Activated CD4-positive, alpha-beta T cell treated with anti-CD3 and anti-CD28 coated beads for 48 hours (primary cell): ENCODE measurements at places on chromosomes 11 and 22.

- no peak for DNase-seq
Measured at GRCh38 chr11:76291576-76292526, 85.5 kb upstream of the WNT11 start.

GRCh38 chr22:43535741-43536140, 123.9 kb downstream of the MPPED1 start:
- DNase-seq: no peak

DNA sequence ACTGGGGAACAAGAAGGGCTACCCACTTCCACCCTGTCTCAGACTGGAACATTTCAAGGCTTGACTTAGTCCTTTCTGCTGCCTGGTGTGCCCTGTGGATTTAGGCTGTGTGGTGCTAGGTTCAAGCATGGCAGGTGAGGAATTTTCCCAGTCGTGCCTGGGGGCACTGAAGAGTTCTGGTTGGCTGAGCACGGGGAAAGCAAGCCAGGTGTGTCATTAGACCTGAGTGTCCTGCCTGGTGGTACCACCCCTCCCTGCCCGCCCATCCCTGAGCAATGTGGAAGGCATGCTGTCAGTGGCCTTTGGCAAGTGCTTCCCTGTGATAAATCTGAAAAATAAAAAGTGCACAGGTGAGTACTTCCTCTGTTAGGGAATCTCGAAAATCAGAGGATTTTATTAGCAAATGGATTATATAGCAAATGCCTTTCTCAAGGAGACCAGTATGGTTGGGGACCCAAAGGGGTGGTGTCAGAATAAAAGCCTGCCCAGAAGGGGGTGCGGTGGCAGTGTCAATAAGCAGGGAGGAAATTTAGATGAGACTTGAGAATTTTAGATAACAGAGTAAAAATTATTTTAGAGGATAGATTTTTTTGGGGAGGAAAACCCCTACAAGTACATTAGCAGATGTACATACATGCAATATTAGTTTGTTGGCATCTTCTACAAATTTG, 22.8 kb downstream of the TEAD1 start:
- DNase-seq: no peak

GRCh38 chr11:98040061-98040808, 980.5 kb upstream of the CNTN5 start:
- no peak for DNase-seq

- no peak for DNase-seq
Measured at GRCh38 chr11:95095858-95096587, 6.4 kb downstream of the ENDOD1 start.

GRCh38 chr11:113942256-113942655, 32.7 kb upstream of the HTR3A start:
- no peak for DNase-seq

DNA sequence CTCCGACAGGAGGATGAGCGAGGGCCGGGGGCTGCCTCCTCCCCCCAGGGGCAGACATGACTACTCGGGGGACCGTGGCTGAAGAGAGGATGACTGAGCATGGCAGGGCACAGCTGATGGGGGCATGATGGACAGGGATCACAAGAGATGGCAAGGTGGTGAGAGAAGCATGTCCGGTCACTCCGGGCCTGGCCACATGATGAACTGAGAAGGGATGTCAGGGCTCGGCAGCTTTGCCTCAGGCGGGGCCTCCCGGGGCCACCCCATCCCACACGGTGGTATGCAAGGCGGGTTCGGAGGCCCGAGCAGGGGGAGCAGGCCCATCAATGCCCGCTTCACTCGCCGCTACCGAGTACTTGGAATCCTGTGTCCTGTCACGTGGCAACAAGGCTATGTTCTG, 36.6 kb upstream of the UBASH3B start:
- no peak for DNase-seq

- peak; percentile 56 for DNase-seq
Measured at GRCh38 chr11:12109591-12110196, 696 bp upstream of the MICAL2 start.

DNA sequence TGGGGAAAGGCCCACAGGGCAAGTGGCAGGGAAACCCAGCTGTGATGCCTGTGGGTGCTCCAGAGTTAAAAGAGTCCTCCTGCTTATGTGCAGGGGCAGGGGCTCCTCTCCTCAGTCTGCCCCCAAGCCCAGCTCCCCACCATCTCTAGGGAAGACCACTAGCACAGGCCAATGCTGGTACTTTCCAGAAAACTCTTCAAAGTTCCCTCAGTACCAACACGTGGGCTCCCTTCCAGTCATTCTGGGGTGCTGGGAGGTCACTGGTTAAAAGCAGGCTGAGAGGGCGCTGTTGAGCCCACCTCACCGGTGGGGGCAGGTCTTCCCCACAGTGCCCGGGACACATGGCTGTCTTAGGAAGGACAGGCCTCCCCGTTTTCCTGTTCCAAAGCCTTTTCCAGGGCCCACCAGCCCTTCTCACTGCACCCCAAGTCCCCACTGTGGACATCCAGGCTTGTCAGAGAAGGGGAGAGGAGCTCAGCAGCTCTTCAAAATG, 154.6 kb downstream of the TRIM29 start:
- DNase-seq: no peak

- no peak for DNase-seq
Measured at GRCh38 chr22:43482318-43482625, 70.5 kb downstream of the MPPED1 start.

- no peak for DNase-seq
Measured at GRCh38 chr11:115890500-115890899, 386.3 kb upstream of the CADM1 start.

GRCh38 chr22:19759427-19760057, 1.0 kb upstream of the TBX1 start:
- no peak for DNase-seq

DNA sequence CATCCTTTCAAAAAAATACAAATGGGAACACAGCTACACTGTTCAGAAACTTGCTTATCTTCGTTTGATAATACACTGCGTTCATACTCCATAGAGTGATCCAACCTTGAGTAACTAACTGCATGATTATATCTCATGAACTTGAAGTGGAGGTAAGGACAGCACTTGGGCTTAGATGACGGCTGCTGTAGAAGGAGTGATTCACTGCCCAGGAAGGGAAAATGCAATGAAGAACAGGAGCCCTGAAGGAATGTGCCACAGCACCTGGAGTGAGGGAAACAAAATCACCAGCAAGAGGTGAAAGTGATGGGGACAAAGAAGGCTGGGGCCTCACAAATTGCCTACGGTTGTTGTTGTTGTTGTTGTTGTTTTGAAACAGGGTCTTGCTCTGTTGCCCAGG, 44.1 kb upstream of the SC5D start:
- no peak for DNase-seq

DNA sequence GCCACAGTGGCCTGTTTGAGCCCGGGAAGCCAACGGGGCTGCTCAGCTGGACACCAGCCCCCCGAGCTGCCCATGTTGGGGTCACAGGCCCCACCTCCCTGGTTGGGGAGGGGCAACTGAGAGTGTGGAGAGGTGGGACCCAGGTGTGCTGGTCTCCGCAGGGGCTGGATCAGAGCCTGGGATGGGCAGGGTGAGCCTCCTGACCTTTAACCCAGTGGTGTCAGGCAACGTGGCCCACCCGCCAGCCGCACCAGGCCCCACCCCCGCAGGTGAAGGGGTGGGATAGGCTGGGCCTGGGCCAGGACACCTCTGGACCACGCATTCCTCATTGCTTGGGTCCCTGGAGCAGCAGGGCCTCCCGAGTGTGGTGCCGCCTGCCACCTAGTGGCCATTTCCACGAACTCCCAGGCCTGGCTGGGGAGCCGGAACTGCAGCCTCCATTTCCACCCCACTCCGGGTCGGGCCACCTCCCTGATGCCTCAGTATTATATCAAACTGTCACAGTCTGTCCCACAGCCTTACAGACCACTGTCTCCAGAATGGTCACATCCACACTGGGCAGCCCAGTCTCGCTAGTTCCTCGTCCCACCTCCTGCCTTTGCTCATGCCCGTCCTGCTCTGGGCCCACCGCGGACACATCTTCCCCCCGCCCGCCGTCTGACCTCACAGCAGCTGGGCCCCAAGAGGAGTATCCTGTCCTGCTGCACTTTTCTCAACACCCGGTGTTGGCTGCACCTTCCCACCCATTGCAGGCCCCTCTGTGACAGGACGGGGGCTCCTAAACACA, 13.3 kb upstream of the PPP6R3 start:
- DNase-seq: peak; percentile 85

GRCh38 chr11:70205766-70206165, 2.7 kb downstream of the FADD start:
- no peak for DNase-seq

- peak; percentile 68 for DNase-seq
Measured at GRCh38 chr22:40196628-40197360, 19.1 kb downstream of the TNRC6B start.

DNA sequence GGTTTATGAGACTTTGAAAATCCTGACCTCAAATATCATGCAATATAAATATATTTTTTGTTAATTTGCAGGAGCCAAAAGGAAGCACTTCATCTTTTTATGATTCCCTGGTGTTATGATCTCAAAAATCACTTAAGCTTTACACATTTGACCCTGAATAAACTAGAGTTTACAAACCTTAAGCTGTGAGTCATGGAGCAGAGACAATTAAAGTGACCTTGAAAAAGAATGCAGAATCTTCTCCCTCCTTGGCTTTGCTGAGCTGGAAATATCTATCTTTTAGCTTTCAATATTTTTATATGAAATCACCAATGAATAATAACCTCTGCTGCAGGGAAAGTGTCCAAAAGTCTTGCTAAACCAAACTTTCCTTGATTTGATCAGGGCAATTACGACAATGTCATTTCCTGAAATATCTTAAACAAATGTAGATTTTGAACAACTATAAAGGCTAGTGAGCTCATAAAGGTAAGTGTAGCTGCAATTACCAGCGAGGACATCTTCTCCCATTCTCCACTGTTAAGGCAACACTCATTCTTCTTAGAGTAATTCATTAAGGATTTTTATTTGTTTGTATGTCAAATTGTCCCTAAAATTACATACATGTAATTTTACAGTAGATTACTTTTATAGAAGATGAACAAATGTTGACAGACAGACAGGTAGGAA, 747.0 kb upstream of the LUZP2 start:
- no peak for DNase-seq

DNA sequence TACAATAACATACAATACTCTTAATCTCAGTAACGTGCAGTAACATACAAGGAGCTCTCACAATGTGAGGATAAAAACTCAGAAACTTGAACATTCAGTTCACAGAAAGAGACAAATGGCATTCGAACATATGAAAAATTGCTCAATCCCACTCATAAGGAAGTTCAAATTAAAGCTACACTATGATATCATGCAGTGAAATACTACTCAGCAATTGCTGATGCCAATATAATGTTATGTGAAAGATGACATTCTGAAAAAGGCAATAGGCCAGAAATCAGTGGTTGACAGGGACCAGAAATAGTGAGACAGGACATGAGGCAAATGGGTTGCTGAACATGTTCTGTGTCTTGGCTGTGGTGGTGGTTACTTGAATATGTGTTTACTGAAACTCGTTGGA, 33.7 kb upstream of the PITPNB start:
- DNase-seq: no peak

- DNase-seq: no peak
Measured at GRCh38 chr11:1276041-1276790, 33.2 kb downstream of the TOLLIP start.

GRCh38 chr11:117473481-117474091, 145.9 kb downstream of the CEP164 start:
- no peak for DNase-seq

GRCh38 chr11:76835928-76836612, 24.6 kb upstream of the ACER3 start:
- no peak for DNase-seq

DNA sequence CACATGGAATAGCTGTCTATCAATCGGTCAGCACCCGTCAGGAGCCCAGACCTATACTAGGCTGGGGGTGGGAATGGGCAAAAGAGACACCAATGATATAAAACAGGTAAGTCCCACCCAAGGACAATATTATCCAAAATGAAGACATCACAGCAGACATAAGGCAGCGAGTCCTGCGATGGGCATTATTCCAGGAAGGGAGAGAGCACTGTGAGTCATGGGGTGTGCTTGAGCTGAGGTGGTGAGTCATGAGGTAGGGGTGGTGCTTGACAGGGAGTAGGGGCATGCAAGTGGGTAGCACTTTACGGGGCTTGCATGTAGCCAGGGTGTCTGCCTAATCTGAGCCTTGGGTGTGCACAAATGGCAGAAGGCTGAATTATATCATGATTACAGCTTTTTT, 605.0 kb upstream of the CADM1 start:
- no peak for DNase-seq

DNA sequence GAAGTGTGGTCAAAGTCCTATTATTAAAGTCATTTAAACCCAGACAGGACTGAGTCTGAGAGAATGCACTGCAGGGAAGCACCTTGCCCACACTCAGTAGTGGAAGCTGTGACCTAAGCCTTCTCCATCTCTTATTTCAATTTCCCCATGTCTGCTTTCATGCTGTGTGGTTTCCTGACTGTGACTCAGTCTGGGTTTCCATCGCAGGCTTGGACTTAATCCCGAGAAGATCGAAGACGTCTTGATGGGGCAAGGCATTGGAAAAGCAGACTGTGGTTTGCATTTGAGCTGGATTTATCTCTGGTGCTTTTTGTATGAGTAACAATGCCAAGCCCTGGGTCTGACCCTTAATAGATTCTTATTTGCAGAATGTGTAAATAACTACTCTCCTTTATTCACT, 238.9 kb downstream of the NTM start:
- DNase-seq: no peak

DNA sequence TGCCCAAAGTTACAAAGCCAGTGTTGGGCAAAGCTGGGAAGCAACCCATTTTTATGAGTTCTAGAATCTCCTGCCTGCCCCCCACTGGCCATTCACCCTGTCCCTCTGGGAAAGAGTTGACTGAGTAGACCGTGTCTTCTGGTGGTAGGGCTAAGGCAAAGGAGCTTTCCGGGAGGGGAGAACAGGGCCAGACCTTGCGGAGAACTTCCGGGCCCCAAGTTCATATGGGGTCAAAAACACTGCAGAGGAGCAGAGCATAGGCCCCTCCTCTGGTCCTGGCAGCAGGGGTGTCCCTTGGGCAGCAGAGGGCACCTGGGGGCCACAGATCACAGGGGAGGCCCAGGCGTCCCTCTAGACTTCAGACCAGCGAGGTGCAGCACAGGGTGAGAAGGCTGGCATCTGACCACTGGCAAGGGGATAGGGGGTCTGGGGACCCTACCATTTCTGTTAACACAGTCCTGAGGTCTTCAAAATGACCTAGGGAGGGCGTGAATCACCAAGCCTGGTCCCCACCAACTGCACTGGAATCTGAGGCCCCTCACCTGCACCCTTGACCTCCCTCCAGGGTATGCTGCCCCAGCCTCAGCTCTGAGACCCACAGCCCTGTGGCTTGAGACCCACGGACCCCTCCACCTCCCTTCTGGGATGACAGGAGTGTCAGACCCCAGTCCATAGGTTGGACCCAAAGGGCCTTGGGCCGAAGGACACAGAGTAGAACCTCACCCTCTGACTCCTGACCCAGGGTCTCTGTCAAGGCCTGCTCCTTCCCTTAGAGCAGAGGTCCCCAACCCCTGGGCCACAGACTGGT, 1.3 kb upstream of the ARAP1 start:
- DNase-seq: no peak

DNA sequence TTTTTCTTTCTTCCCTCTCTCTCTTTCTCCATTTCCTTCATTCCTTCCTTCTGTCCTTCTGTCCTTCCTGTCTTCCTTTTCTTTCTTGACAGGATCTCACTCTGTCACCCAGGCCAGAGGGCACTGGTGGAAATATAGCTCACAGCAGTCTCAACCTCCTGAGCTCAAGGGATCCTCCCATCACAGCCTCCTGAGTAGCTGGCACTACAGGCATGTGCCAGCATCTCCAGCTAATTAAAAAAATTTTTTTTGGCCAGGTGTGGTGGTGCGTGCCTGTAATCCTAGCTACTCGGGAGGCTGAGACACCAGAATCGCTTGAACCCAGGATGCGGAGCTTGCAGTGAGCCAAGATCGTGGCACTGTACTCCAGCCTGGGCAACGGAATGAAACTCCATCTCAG, 4.8 kb upstream of the DUSP8 start:
- DNase-seq: no peak

- DNase-seq: no peak
Measured at GRCh38 chr11:10197091-10197490, 96.9 kb downstream of the SBF2 start.
